ENCODE measurements at places on chromosomes 6 and 20.

- DNase-seq: no peak
Observed at GRCh38 chr6:122153557-122153956, 245.9 kb upstream of the HSF2 start.

DNA sequence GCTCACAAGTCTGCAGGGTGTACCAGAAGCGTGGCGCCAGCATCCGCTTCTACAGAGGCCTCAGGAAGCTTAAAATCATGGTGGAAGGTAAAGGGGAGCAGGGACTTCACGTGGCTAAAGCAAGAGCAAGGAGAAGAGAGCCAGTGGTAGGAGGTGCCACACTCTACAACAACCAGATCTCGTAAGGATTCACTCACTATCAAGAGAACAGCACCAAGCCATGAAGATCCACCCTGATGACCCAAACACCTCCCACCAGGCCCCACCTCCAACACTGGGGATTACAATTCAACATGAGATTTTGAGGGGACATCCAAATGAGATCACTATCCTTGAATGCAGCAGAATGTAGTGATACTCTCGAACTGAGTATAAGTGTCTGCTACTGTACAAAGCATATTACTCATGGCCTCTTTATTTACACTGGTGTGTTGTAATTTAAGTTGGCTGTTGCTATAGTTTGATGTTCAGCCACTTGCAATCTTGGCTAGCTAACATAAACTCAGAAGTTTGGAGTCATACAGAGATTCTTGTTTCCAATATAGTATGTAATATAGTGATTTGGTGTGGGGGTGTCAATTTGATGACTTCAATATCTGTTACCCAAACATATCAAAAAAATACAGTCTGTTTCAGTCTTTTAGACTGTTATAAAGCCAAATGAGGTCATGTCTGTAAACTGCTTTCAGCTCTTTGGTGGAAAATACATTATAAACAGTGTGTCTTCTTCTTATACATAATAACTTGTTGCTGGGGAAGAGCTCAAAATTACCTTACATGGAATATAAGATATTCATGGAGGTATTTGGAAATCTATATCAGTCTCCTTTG lies 39.4 kb upstream of the MYLIP start:
- DNase-seq: no peak

DNA sequence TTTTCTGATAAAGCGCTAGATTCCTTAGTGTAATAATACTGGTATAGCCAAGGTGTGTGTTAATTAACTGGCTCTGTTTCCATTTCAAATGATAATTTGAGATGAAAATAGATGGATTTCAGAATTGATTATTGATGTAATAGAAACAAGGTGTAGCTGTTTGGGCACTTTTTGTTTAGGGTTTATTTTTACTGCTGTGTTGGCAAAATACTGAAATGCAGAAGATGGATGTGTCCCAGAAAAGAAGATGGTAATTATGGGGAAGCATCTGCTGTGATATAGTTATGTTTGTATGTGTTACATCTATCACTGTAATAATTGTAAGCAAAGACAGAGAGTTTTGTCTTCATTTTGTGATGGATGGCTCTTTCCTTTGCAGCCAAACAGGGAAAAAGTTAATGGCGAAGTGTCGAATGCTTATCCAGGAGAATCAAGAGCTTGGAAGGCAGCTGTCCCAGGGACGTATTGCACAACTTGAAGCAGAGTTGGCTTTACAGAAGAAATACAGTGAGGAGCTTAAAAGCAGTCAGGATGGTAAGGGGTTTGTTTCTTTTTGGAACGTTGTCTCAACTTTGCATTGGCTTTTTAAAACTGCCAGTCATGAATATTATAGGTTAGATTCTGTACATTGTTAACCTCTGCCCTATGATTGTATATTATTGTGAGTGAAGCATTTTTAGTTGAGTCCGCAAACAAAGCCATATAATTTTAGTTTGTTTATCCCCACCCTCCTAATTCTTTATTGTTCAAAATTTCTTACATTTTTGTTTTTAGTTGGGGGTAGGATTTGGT lies 8.6 kb upstream of the ACAT2 start:
- no peak for DNase-seq

GRCh38 chr6:114739656-114740055 lies 396.8 kb upstream of the HS3ST5 start:
- DNase-seq: peak; percentile 25

DNA sequence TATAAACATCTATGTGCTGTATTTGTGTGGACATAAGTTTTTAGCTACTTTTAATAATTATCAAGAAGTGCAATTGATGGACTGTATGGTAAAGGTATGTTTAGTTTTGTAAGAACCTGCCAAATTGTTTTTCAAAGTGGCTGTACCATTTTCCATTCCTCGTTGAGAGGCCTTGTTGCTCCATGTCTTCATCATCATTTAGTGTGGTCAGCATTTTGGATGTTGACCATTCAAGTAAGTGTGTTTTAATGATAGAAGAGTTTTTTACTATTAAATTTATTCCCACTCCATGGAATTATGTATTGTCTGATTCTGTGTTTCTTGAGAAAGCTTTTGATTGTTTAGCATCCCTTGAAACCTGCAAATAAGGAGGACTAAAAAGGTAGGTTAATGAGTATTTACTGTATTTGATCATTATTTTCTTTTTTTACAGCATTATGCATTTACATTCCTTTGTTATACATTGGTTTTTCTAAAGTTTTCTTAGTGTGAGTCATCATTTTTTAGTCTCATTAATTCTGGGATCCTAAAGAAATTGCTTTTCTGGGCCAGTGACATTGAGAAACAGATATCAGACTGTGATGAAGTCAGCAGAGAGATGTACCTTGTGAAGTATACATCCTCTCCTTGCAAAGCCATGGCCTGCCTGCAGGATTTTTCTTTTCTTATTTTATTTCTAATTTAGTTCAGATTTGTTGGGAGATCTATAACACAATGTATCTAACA lies 312.8 kb upstream of the PTCHD4 start:
- DNase-seq: no peak

- DNase-seq: no peak
Observed at GRCh38 chr6:111823831-111824607, 49.2 kb downstream of the FYN start.

GRCh38 chr6:157887892-157888291 lies 64.8 kb downstream of the SNX9 start:
- DNase-seq: no peak

DNA sequence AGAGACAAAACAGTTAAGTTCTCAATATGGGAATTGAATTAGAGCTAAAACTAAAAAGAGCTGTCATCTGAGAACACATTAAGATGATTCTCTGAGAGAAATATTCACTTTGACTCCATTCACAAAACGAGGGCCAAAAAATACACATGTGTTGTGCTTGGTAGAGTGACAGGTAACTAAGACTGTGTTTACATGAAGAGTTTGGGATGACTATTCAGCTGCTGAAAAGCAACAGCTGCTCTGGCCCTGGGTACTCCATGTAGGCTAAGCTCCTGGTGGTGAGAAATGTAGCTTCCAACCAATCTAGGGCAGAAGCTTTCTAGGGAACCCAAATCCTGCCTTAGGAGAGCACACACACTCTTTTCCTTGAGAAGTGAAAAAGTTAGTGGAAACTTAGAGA lies 184.5 kb downstream of the COL21A1 start:
- no peak for DNase-seq

- DNase-seq: no peak
Observed at GRCh38 chr20:5171790-5172164, 45.0 kb downstream of the CDS2 start.

DNA sequence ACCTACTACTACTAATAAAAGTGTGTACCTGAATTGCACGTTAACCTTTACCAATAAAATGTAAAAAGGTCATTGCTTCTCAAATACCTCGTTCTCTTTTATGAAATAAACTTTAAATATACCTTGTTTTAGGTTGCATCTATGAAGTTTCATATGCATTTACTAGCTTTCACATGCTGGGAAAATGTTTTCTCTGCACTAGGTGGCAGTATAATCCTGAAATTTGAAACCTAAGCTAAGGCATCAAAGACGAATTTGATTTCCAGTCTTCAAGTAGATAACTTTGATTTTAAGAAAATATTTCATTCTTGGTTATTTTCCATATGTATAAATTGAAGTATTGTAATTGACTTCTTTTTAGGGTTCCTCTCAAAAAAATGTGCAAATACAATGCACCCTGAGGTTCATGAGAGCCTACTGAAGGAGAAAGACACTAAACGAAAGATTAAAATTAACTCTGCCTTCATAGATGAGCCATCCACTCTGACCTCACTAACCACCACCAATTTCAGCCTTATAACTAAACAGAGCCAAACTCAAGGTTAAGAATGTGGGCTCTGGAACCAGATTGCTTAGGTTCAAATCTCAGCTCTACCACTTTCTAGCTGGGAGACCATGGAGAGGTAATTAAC lies 7.3 kb upstream of the COL9A1 start:
- peak; percentile 66 for DNase-seq

DNA sequence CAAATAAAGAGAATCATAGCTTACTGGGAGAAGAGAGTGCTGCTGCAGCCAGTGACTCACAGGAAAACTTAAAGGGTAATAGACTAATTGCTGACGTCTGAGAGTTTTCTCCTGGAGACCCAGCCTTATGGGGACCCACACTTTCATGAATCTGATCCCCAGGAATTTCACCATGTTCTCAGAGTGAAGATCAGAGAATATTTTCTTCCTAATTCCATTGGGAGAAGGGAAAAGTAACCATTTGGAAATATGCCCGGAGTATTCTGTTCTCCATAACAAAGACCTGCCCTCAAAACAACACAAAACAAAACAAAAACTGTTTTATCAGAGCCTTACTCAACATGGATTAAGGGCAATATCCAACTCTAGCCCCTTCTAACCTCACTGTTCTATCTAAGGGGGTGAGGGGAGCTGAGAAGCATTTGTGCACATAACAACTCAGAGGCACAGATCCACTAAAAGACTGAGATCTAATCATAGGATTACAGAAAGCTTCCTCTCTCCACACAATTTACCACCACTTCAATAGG lies 168.2 kb upstream of the SSTR4 start:
- no peak for DNase-seq

GRCh38 chr20:50389438-50389807 lies 120.8 kb upstream of the PTPN1 start:
- no peak for DNase-seq

- DNase-seq: no peak
Observed at GRCh38 chr6:169953686-169954085, 202.3 kb downstream of the ERMARD start.

GRCh38 chr20:61173961-61174725 lies 77.9 kb upstream of the CDH4 start:
- peak; percentile 71 for DNase-seq

- no peak for DNase-seq
Observed at GRCh38 chr6:14784596-14785492, 461.0 kb upstream of the JARID2 start.

- DNase-seq: no peak
Observed at GRCh38 chr6:82521369-82521768, 157.8 kb downstream of the TPBG start.

DNA sequence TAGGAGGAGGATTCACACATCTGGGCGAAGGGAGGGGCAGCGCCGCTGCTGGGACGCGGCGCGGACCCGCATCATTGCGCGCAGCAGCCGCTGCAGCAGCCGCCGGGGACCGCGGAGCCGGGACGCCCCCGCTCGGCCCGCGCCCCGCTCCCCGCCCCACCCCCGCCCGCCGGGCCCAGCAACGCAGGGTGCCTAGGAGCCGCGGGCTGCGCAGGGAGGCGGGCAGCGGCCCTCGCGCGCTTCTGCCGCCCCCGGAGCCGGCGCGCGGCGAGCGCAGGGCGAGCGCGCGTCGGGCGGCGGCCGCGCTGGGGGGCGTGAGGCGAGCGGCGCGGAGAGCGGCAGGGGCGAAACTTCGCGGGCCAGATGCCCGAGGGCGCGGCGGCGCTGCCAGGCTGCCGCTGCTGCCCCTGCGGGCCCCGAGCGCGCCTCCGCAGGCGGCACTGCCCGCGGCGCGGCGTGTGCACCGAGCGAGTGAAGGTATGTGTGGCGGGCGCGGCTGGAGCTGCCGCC lies at the start of gene NKAIN2:
NKAIN2 (plus strand) TSS at position 362 of the 510 bp plus-strand sequence.
- peak; percentile 29 for DNase-seq

GRCh38 chr6:70864401-70864800 lies 92.5 kb downstream of the B3GAT2 start:
- DNase-seq: no peak

- peak; percentile 27 for DNase-seq
Observed at GRCh38 chr6:75493400-75494064, at the start of gene FILIP1. Gene FILIP1 (minus strand): TSS chr6:75493800. CDS start chr6:75414972, 78,828 bp downstream.

GRCh38 chr6:168101590-168102314 lies 22.7 kb upstream of the FRMD1 start:
- no peak for DNase-seq

Measured in kidney tubule cell (primary cell).